ENCODE measurements at places on chromosomes 13 and 19.

- no peak for DNase-seq
Observed at GRCh38 chr13:102441085-102441484, 39.2 kb upstream of the FGF14 start.

GRCh38 chr13:109605846-109606245, 180.5 kb downstream of the IRS2 start:
- no peak for DNase-seq

DNA sequence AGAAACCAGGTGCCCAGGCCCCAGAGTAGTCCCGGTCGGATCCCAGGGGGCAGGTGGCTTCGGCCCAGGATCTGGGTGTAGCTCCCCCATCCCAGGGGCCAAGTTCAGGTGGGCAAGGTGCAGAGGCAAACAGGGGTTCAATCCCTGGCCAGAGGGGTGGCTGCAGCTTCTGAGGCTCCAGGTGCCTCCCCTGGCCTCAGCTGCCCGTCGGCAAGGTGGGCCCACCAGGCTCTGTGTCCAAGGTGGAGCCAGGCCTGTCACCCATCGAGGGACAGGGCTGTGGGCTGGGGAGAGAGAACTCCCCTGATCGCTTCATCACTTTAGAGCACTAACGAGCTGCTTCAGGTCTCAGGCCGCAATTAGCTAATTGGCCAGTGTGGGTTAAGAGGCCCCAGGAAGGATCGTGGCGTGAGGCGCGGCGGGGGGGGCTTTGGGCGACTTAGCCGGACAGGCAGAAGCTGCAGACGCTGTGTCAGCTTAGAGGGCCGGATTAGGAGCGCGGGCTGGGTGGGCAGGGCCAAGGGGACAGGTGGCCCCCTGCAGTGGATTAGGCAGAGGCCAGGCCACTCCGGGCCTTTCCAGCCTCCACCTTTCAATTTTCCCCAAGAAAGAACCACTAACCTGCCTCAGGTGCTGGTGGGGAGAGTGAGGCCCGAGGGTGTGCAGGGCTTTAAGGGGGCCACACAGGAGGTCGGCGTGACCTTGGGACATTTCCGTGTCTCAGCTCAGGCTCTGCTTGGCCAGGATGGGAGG, 2.8 kb upstream of the RAX2 start:
- no peak for DNase-seq

DNA sequence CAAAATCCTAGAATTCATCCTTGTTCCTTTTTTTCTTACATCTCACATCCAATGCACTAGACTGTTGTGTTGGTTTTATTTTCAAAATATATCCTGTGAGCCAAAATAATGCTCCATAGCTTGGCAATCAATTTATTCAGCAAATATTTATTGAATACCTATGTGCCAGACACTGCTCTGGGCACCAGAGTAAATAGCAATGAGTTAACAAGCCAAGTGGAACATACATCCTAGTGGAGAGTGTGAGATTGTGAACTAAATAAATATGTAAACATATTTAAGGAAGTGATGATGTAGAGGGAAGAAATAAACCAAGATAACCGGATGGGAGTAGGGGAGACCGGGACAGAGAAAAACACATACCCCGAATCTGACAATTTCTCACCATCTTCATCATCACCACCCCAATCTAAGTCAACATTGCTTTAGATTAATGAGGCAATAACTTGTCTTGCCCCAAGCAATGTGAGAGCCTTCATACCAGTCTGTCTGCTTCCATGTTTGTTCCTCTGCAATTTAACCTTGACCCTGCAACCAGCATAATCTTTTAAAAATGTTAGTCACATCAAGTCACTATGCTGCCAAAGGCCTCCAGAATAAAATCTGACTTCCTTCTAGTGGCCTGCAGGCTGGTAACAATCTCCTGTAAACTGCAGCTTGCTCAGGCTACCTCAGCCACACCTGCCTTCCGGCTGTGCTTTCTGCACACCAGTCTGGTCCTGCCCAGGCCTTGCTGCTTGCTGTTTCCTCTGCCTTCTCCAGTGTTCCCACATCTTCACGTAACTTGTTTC, 199.2 kb downstream of the DLEU7 start:
- DNase-seq = no peak

DNA sequence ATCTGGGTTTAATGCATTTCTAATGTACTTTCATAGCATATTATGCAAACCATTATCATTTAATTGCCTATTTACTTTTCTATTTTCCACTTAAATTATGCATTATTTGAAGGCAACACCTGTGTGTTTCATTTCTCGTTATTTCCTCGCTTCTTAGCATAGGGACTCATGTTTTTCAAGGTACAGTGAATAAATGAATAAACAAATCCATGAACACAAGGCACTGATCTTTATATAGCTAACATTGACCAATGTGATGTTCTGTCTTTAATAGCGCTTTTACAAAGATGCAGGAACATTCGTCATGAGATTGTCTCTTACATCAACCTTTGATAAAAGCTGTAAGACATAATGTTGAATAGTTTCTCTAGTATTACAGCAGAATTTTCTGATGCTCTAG, 121.2 kb downstream of the B3GLCT start:
- no peak for DNase-seq

Measured in stimulated activated CD8-positive, alpha-beta memory T cell treated with anti-CD3 and anti-CD28 coated beads, Interleukin-4, amount 100 ng/mL, for 4 hours (primary cell).